ENCODE measurements at places on chromosomes 4 and X.

- no peak for DNase-seq
These were observed 66.5 kb downstream of the PDHA1 start for GRCh38 chrX:19410259-19410658.

GRCh38 chr4:41120297-41121217 is 93.8 kb downstream of the APBB2 start:
- DNase-seq = peak; percentile 72

- DNase-seq = no peak
These were observed 278.5 kb upstream of the UGT8 start for GRCh38 chr4:114320126-114320525.

DNA sequence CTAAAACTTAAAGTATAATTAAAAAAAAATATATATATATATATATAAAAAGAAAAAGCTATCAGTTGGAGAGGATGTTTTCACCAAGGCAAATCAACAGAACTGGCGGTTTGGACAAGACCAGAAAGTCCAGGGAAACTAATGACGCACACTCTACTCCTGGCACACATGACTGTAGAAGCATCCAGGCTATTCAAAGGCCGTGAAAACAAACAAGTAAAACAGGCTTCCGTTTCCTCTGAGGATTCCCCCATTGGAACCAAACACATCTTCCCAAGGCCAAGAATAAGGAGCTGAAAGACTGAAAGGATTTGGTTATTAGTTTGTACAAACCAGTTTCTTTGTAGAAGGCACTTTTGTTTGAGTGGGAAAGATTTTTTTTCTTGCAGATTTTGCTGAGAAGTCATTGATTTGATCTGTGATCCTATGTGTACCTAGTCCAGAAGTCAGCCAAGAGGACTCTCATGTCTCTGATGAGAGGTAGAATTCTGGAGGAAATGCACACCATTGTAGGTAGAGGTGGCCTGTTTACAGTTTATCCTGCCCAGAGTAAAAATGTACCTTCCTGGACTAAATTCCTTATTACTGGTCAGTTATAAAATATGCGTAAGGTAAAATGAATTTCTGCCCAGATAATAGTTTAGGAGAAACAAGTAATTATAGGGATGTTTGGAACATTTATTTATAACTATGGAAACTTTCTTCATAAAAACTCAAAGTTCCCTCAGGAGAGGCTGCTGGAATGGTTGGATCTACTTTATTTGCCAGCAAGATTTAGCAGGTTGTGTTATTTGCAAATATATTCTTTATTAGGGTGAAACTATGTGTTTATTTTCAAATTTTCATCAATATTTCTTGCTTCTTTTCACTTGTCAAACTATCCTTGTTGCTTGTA is 66.5 kb downstream of the DMP1 start:
- peak; percentile 67 for DNase-seq

DNA sequence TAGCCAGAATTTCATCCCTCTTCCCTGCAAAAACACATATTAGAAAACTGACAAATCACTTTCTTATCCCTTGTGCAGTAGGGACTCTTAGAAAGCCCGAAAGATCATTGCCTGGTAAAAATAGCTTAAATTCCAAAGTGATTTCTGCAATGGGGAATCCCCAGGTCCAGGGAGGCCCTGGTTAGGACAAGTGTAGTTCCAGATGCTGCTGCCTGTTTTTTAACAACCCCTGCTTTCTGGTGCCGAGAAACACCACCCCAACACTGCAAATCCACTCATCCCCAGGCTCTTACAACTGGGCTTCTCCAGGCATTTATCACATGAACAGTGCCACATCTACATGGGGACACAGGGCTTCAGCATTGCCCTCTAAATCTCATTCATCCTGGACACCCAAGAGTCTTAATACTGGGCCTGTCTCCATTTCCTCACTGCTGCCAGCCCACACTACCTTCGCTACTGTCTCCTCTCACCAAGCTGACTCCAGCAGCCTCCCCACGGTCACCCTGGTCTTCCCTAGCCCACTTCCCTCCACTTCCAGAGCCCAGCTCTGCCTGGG is 112.2 kb upstream of the PSAPL1 start:
- DNase-seq = no peak

- DNase-seq = no peak
These were observed 7.0 kb downstream of the RPL36A start for GRCh38 chrX:101397779-101398178.

- no peak for DNase-seq
These were observed 33.4 kb downstream of the KCTD8 start for GRCh38 chr4:44415251-44415650.

GRCh38 chr4:48687313-48688051 is 92.6 kb downstream of the FRYL start:
- DNase-seq = no peak

DNA sequence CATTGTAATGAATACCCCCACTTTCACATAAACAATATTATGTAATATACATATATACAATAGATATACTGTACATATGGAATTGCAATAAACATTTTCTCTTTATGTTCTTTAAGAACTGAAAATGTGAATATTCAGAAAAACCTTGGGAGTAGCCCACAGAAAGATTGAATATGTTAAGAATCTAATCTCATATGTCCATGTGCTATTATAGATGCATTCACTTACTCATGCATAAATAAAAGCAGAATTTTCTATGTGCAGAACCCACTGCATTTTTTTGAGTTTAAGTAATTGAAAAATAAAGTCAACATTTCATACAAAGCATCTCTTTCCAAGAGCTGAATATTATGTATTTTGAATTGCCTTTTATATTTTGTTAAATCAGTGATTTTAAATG is 902.3 kb downstream of the PCDH19 start:
- DNase-seq = no peak

GRCh38 chr4:11605597-11605996 is 176.9 kb upstream of the HS3ST1 start:
- no peak for DNase-seq

- no peak for DNase-seq
These were observed 83.3 kb downstream of the DDIT4L start for GRCh38 chr4:100106982-100107381.

- no peak for DNase-seq
These were observed 8.6 kb upstream of the PDHA1 start for GRCh38 chrX:19334945-19335626.

DNA sequence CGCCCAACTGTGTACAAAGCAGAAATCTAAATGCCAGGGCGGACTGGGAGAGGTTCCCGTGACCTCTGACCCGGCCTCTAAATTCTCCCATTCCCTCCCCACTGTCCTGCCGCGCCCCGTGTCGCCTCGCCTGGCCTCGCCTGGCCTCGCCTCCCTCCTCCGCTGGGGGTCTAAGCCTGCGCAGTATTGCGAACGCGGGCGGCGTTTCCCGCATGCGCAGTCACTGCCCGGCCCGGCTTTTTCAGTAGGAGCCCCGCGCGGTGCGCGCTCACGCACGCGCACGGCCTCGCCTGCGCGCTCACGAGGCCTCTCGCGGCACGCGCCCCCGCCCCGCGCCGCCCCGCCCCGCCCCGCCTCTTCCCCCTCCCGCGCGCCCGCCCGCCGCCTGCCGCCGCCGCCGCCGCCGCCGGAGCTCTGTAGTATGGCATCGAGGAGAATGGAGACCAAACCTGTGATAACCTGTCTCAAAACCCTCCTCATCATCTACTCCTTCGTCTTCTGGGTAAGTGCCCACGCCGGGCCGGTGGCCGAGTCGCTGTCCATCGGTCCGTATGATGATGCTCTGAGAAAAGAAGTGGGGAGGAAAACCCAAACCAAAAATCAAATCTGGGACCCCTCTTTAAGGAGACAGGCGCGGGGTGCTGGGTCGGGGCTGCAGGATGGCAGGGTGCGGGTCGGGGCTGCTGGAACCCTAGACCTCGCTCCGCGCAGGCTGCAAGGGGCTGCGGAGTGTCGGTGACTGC is at the start of gene TSPAN7:
TSS of gene TSPAN7 (plus strand) at position 417 of the 743 bp plus-strand sequence. CDS start at position 422, 5 bp downstream.
- DNase-seq = peak; percentile 19

- DNase-seq = no peak
These were observed 82.3 kb downstream of the FREM3 start for GRCh38 chr4:143617994-143618679.

DNA sequence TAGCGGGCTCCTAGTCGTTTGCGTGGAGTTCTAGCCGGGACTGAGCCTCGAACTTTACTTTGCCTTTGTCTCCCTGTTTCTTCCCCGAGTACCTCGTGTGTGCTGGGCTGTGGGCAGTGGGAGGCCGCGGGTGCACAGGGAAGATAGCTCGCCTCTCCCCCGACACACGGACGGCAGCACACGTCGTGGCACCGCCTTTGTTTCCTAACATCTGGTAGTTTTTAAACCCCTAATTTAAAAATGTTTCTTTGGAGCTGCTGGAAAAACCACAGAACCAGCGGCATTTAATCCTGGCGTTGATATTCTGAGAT is 866 bp downstream of the RBM46 start:
- DNase-seq = no peak

GRCh38 chrX:22912616-22913015 is 87.1 kb upstream of the DDX53 start:
- DNase-seq = no peak

DNA sequence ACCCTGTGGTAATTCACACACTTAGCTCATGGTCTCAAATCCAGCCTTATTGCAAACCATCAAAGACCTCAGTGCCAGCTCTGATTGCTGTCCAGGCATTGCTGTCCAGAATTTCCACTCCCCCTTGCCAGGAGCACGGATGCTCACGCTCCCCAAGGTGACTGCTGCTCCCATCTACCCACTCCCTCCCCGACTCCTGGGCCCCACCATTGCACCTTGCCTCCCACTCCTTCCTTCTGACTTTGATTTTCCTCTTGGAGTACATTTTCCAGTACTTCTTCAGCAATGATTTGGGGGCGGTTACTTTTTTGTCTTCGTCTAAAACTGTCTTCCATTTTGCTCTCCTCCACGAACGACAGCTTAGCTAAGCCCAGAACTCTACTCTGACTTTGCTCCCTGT is 11.5 kb downstream of the ZFYVE28 start:
- DNase-seq = no peak

GRCh38 chr4:7852568-7853185 is 87.0 kb downstream of the AFAP1 start:
- no peak for DNase-seq

- no peak for DNase-seq
These were observed 476.3 kb upstream of the RPS6KA3 start for GRCh38 chrX:20743046-20743445.

- no peak for DNase-seq
These were observed 80.8 kb upstream of the TLR2 start for GRCh38 chr4:153603258-153603657.

DNA sequence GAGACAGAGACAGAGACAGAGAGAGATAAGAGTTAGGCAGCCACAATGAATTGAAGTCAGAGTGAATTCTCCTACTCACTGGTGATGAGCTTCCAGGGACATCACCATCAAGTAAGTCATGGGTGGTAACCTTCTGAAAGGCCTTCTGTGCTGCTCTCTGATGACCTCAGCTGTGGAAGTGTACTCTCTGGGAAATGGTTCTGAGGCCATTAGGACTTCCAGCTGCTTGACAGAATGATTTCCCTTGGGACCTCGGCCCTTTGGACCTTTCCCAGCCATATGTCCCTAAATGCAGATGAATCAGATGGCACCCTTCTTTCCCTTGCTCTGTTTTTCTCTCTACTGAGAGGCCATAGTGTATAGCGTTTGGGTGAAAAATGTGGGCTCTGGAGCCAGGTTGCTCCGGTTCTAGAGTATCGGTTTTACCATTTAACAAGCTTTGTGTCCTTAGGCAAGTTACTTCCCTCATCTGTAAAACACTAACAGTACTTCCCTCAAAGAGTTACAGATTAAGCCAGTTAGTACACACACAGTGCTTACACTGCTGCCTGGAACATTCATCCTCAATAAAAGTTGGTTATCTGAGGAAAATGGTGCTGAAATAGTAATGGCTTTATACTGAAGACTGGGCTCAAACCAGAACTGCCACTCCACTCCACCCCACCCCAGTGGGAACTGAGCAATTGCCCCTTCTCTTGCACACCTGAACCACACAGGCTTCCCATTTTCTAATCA is 7.6 kb downstream of the SEPTIN11 start:
- no peak for DNase-seq

- DNase-seq = peak; percentile 97
These were observed 53.9 kb upstream of the TENM3 start for GRCh38 chr4:182189103-182189878.

DNA sequence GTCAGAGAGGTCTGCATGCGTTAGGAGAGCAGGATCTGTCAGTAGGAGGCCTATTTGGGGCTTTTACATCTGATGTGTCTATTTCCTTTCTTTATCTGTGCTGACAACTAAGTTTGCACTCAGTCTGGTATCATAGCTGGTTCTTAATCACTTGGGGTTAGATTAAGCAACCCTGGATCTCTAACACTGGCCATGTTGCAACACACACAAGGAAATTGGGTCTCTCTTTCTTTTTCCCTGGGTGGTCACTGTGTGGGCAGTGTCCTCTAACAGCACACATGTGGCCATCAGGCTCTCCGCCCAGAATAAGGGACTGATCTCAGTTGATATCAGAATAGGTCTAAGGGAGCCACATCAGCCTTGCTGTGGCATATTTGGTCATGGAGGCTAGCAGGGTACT is 38.9 kb downstream of the IGFBP7 start:
- DNase-seq = no peak

- DNase-seq = no peak
These were observed 43.6 kb downstream of the TMEM131L start for GRCh38 chr4:153509724-153510123.

GRCh38 chr4:42398171-42398870 is 1.0 kb downstream of the SHISA3 start:
- DNase-seq = no peak

- peak; percentile 25 for DNase-seq
These were observed 29.9 kb downstream of the UPRT start for GRCh38 chrX:75303795-75304194.

GRCh38 chr4:10115271-10115796 is 1.3 kb downstream of the WDR1 start:
- DNase-seq = no peak

DNA sequence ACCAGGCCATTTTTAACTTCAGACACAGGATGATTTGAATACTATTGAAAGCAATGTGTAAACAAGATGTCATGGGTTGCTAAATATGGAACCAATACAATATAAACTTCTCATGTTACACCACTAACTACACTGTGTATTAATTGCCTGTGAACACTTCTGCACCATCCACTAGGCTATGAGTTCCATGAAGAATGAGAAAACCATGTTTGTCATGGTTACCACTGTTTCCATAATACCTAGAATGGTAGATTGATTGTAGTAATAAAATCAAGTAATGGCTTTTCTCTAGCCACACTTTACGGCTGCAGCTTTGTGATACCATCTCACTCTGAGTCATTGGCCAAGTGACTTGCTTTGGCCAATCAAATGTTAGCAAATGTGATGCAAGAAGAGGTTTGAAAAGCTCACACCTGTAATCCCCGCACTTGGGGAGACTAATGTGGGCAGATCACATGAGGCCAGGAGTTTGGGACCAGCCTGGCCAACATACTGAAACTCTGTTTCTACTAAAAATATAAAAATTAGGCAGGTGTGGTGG is 19.9 kb upstream of the CYBB start:
- no peak for DNase-seq

Data from skeletal muscle cell (primary cell).